Activated CD4-positive, CD25-positive, alpha-beta regulatory T cell treated with anti-CD3 and anti-CD28 coated beads, Interleukin-2, amount 50 U/mL, for 16 hours (primary cell): ENCODE measurements at places on chromosomes 1 and 21.

- DNase-seq, result peak; percentile 40
These were observed 15.4 kb upstream of the CD2 start for GRCh38 chr1:116738673-116739370.

GRCh38 chr1:209761011-209761635 lies 5.3 kb downstream of the TRAF3IP3 start:
- DNase-seq, result no peak

- no peak for DNase-seq
These were observed at the start of gene SELP for GRCh38 chr1:169630006-169630405. Gene SELP, minus strand, starts transcription at chr1:169630124. Its CDS starts 50 bp downstream, at chr1:169630074.

- peak; percentile 66 for DNase-seq
These were observed 50.0 kb upstream of the SLC19A1 start for GRCh38 chr21:45592208-45592619.

DNA sequence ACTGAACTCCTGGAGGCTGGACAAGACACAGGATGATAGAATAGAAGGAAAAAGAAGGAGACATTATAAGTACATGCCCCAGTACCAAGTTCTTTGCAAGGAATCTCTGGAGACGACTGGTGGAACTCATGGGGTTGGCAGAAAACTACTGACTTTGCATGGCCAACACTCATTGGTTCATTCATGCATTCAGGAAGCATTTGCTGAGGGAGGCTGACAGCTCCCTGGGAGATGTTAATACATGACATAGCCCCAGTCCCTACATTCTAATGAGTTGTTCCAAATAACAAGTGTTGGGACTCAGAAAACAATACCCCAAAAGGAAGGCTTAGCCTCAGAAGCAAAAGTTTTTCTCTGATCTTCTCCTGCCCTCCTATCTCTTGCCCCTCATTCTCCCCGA lies 172.8 kb upstream of the IRF2BP2 start:
- no peak for DNase-seq

- DNase-seq, result no peak
These were observed 43.3 kb upstream of the RABGAP1L start for GRCh38 chr1:174116042-174116441.

GRCh38 chr1:84847253-84848250 lies 45.5 kb downstream of the LPAR3 start:
- DNase-seq, result no peak

DNA sequence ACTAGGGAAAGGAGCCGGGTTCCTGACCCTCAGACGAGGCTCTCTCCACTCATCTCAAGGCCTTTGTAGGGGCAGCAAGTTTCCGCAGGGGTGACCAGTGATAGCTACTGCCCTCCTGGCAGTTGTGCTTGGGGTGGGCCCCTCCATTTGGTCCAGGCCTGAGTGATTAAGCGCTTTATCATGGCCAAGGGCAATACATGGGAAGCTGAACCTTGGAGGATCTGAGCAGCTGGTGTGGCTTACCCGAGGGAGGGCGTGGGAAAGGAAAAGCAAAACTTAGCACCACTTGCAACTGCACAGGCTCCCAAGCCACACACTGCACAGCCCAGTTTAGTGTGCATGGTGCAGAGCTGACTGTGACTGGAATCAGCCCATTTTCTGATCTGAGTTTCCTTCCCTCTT lies 47.8 kb downstream of the GADD45A start:
- no peak for DNase-seq

DNA sequence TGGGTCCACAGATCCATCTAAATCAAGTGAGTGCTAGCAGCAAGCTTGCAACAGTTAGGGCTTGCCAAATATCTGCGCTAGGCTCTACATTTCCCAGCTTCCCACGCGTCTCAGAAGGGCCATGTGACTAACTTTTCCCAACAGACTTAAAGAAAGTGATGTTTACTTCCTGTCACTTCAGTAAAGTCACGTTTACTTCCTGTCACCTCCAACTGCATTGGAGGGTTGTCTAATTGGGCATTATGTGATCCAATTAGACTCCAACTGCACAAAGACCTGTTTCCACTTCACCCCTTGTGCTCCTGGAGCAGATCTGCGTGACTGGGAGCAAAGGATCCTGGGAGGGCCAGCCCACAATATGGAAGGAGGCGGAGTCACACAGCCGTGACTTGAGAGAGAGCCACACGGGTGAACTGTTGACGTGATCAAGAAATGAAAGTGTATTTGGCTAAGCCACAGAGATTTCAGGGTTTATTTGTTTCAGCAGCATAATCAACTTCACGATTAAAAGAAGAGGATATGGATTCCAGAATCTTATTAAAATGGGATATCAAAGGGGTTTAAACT lies 77.7 kb downstream of the CYYR1 start:
- DNase-seq, result no peak

DNA sequence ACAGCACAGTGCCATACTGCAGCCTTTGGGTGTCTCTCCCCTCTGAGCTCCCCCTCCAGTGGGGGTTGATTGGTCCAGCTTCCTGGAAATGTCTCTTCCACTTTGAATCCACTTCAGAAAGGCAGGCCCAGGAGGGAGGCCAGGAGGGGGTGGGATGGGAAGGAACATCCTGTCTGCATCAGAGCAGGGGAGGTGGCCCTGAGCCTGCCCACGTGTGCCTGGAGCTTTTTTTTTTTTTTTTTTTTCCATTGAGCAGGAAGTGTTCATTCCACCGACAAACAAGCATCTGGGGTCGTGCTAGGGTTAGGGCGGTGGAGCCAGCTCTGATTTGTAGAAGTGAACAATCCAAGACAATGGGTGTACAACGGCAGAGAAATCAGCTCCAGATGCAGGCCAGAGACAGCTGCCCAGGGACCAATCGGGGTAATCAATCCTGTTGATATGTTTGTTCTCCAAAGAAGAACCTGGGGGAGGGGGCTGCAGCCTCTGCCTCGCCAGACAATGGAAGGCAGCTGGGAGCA lies 93.3 kb downstream of the SSBP3 start:
- no peak for DNase-seq

- no peak for DNase-seq
These were observed 306.1 kb downstream of the CTH start for GRCh38 chr1:70717211-70717610.

DNA sequence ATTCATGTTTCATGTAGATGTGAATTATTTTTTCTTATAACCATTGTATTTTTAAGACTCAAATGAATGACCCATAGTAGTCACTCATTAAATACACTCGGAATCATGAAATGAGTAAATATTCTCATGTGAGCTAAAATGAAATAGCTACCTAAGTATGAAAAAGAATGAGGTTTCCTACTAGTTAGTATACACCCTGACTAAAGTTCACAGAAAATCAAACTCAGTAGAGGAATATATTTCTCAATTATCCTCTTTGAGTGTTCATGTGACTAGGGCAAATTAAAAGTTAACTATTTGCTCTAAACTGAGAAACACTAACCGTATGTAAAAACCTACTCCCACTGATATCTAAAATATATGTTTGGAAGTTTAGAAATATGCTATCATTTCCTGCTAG lies 187.8 kb downstream of the BRINP3 start:
- DNase-seq, result no peak

DNA sequence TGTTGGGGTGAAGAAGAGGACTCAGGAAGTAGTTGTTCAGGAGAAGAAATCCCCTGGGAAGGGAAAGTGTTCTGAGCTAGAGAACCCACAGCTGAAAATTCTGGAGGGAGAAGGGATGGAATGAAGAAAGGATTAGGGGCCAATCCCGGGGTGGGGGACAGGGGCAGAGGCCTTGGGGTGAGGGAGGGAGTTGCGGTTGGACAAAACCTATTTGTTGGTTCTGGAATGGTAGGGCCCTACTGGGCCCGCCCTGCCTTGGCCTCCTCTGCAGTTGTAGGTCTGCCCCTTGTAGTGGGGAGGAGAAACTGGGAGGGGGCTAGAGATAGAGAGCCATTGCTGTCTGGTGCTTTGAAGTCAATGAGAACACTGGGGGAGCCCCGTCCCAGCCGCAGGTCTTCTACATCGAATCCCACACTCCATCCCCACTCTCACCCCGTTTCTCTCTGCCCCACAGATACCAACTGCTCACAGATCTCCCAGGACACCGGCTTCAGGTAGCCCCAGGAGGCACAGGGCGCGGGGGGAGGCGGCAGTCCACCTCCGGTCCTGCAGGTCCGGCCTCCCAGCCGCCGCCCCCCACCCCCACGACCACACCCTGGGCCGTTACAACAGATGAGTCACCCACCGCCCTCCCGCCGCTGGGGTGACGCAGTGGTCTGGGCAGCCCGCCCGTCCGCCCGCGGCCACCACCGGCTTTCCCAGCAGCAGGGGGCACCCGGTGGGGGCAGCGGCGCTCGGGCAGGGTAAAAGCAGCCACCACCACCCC lies 1.1 kb downstream of the TAGLN2 start:
- DNase-seq, result no peak

- no peak for DNase-seq
These were observed 163.9 kb downstream of the TSEN15 start for GRCh38 chr1:184215274-184215925.

DNA sequence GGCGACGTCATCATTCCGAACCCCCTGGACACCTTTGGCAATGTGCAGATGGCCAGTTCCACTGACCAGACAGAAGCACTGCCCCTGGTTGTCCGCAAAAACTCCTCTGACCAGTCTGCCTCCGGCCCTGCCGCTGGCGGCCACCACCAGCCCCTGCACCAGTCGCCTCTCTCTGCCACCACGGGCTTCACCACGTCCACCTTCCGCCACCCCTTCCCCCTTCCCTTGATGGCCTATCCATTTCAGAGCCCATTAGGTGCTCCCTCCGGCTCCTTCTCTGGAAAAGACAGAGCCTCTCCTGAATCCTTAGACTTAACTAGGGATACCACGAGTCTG lies 10.0 kb downstream of the PROX1 start:
- DNase-seq, result no peak

- DNase-seq, result no peak
These were observed 1.6 kb downstream of the SH3D21 start for GRCh38 chr1:36307601-36308330.

DNA sequence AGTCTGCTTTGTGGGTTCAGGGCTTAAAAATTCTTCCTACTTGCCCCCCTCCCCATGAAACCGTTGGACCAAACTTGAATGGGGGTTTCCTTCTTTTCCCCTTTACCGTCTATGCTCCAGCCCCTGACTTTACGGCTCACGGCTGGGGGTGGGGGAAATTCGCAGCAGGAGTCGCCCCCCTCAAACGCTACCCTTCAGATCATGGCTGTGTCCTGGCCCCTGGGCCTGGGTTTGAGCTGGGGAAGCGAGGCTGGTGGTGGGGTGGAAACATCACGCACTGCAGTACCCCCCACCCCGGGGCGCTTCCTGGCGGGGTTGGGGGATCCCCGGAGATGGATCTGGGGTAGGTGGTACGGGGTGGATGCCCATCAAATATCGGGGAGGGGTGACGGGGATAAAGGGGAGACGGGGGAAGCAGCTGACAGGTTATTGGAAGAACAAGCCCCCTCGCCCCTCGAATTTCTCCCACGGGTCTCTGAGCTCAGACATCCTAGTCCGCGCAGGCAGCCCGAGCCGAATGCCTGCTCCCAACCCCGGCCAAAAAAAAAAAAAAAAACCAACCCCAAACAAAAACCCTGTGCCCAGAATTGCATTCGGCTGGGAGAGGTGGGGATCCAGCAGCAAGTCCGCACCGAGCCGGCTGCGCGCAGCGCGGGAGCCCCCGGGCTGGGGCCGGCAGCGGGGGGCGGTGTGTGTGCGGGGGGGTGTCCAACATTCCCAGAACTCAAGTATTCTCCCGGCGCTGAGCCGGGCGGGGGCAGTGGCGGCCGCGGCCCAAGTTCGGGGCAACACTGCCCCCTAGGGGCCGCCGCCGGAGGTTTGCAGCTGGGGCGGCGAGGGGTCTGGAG lies 59.0 kb upstream of the ACOT11 start:
- peak; percentile 36 for DNase-seq

GRCh38 chr1:6485168-6486101 lies 6.0 kb downstream of the PLEKHG5 start:
- DNase-seq, result no peak

DNA sequence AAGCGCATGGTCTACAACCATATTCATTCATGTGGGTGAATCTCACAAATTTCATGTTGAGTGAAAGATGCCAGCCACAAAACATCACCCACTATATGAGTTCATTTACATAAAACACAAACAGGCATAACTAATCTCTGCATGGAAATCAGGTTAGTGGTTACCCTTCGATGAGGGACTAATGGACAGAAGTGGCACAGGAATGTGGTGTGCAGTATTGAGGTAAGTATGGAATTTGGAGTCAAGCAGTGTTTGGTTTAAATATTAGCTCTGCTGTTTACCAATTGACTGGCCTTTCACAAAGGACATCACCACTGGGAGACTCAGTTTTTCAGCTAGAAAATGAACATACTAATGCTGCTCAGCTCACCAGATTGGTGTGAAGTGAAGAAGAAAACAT lies 24.2 kb downstream of the CCDC185 start:
- no peak for DNase-seq

DNA sequence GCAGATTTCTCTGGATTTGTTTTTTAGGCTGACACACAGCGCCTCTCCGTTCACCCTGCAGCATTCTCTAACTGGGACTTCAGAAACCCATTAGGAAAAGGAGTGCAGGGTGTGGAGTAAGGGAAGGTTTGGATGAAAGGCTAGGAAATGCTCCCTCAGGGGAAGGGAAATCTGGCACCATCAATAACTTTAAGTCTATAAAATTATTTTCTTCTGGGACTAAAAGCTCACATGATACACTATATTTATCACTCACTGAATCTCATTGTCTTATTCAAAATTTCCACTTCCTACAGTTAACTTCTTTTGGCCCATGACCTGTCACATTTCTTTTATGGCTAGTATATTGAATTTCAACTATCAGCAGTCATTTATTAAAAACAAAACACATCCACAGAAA lies 45.8 kb upstream of the HLX start:
- no peak for DNase-seq

GRCh38 chr1:167152192-167152876 lies 58.5 kb downstream of the STYXL2 start:
- no peak for DNase-seq

DNA sequence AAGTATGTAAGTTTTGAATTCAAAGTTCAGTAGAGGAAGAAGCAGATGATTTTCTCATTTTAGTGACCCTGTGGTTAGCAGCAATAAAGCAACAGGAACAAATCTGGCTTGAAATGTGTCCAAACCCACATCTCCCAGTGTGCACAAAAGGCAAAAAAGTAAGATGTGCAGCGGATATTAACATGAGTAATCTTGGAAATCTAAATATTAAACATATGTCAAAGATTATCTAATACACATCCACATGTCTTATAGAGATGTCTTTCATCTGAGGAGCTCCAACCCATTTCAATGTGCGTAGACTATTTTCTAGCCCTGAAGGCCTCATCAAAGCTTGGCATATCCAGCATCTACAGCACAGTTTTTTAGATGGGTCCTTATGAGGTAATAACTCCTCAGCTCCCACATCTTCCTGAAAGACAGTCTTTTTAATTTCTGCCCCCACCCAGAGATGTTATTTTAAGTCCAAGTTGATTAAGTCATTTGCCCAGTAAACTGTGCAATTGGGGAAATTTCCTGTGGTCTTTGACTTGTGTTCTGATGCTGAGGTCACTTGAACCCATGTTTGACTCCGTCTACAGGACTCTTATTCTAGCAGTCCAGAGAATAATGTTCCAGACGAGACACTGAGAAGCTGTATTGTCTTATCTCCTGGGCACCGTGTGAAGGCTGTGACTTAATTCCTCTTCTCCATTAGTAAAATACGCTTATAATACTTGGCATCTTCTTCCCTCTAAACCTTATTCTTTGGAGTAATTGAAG lies 73.7 kb downstream of the LMO4 start:
- DNase-seq, result no peak
